ENCODE measurements at places on chromosomes 1 and 21.

- no peak for DNase-seq
Observed at GRCh38 chr21:21715266-21715969, 717.2 kb downstream of the NCAM2 start.

GRCh38 chr1:21449906-21450305, 10.0 kb downstream of the NBPF3 start:
- no peak for DNase-seq

GRCh38 chr1:57165546-57165945, 199.7 kb upstream of the C8B start:
- no peak for DNase-seq

- DNase-seq, result no peak
Observed at GRCh38 chr1:240496356-240496755, 115.6 kb downstream of the GREM2 start.

DNA sequence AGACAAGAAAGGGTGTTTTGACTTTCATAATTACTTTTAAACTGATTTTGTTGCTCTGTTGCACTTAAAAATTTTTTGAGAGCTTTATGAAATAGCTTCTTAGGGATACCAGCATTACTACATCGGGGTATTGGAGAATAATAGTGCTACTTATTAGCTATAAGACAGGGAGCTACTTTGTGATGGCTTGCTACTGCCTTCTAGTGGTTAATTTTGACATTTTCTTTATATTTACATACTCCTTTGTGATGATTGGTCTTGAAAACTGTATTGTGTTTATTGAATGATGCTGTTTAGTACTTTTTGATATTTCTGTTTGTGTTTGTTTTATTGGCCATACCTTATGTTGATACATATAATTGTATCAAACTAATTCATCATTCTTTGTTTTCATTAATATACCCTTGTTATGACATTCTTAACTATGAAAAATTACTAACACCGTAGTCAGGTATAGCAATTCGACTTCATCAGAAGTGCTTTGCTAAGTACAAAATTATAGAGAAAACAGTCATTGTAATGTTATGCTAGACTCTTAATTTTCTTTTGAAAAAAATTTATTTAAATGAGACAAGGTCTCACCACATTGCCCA, 85.5 kb downstream of the CLIC4 start:
- no peak for DNase-seq

DNA sequence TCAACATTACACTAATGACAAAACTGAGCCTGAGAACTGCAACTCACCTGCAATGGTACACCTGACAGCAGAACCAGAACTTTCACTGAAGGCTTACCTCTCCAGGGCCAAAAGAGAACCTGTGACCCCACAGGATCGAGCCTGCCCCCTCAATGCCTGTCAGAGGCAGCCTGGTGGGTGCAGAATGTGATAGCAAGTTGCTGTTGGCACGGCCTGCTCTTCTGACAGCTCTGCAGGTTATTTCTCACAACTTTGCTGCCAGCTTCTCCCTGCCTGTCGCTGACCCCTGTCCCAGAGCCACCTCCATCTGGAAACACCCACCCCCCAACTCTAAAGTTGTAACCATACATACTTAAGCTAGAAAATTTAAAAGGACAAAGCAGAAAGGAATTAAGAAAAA, 35.2 kb downstream of the HIVEP3 start:
- no peak for DNase-seq

DNA sequence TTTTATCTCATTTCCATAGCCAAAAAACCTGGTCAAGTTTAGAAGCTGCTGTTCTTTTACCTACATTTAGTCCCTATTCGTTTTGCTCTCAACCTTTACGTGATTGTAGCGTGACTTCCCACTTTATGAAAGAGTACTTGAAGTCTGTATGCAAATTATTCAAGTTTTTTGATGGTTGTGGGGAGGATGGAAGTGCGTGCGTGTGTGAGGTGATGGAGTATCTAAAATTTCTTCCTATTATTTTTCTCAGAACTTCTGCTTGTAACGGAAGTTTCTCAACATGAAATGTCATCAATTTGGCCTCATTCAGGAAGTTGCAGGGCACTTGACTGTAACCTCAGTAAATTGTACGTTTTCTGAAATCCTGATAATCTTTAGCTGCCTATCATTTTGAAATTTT, 64.0 kb downstream of the SAMSN1 start:
- no peak for DNase-seq

- no peak for DNase-seq
Observed at GRCh38 chr1:199978408-199978940, 49.0 kb upstream of the NR5A2 start.

- DNase-seq, result no peak
Observed at GRCh38 chr1:118077331-118078045, 107.5 kb downstream of the SPAG17 start.
